ENCODE measurements at places on chromosomes 5 and 9.

DNA sequence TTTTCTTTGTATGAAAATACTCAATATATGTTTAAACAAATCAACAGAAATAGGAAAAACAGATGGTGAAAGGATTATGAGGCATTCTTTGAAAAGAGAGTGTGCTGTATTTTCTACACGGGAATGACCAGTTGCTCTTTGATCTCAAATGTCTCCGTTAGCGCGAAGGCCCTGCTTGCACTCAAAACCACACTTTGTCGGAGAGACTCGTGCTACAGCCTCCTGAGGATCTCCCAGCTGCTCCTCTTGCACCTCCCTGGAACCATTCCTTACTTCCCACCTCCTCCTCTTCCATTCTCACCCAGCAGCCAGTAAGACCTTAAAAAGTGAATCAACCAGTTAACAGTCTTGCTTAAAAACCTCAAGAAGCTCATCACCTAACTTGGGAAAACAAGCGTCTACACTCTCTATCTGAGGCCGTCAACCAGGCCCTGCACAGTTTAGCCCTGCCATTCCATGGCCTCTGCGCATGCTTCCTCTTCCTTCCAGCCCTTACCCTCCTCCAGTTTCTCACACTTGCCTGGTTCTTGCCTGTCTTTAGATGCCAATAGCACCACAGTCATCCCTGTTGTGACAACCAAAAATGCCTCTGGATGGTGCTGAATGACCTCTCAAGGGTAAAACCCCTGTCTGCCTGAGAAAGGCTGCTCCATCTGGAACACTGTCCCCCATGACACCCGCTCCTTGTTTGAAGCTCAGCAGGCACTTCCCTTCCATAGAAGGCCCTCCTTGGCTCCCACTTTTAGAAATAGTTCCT, 594.7 kb upstream of the WWC1 start:
- DNase-seq: no peak

- no peak for DNase-seq
Observed at GRCh38 chr5:172690258-172691075, 49.4 kb downstream of the NEURL1B start.

GRCh38 chr5:107553117-107553555, 117.6 kb downstream of the EFNA5 start:
- no peak for DNase-seq

DNA sequence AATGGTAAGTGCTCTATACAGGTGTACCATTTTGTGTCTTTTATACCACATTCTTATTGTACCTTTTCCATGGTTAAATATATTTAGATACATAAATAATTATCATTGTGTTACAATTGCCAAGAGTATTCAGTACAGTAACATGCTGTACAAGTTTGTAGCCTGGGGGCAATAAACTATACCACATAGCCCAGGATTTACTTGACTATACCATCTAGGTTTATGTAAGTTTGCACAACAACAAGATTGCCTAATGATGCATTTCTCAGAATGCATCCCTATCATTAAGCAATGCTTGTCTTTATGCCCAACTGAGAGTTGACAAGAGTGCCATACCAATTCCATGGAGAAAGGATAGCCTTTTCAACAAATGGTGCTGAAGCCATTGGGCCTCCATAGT, 136.7 kb upstream of the PJA2 start:
- no peak for DNase-seq

- no peak for DNase-seq
Observed at GRCh38 chr9:83384214-83384613, 154.0 kb downstream of the FRMD3 start.

DNA sequence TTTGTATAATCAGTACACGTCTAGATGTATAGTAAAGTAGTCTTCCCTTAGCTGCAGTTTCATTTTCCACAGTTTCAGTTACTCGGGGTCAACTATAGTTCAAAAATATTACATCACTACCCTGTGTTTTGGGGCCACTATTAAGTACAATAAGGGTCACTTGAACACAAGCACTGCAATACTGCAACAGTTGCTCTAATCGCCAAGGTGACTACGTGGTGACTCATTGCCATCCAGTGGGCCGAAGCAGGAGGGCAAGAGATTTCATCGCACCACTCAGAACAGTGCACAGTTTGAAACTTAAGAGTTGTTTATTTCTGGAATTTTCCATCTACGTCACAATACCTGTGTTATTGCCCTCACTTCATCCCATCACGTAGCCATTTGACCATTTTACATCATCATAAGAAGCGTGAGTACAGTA, at the start of gene ARL14EPL:
Gene ARL14EPL (plus strand): TSS at position 379 of the 424 bp plus-strand sequence. CDS start 18,994 bp downstream, outside the sequence.
- DNase-seq: no peak

- no peak for DNase-seq
Observed at GRCh38 chr5:172493002-172493401, 38.7 kb upstream of the SH3PXD2B start.

GRCh38 chr5:83567741-83568140, 96.2 kb downstream of the VCAN start:
- no peak for DNase-seq

DNA sequence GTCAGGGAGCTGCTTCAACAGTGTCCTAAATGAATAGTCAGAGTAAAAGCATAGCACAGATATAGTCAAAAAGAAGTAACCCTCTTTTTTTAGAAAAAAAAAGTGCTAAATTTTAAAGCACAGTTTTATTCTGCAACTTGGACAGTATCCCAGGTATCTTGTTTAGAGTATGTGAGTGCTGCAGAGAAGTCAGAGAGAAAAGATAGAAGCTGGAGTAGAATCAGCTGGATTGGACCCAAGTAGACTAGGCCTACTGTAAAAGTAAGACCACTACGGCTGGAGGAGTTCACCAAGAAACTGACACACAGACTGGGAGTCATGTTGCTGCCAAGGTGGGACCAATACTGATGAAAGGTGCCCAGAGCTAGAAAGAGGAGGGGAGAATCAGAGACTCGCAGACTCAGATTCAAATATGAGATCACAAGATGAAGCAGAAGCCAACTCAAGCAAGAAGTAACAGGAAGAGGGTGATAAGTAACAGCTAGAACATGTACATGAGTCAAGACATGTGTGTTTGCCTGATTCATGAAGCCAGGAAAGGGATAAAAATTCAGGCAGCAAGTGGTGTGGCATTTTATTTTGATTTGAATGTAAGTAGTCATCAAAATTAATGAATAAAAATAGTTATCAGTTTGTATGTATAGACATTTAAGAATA, 25.6 kb upstream of the TUSC1 start:
- DNase-seq: no peak

DNA sequence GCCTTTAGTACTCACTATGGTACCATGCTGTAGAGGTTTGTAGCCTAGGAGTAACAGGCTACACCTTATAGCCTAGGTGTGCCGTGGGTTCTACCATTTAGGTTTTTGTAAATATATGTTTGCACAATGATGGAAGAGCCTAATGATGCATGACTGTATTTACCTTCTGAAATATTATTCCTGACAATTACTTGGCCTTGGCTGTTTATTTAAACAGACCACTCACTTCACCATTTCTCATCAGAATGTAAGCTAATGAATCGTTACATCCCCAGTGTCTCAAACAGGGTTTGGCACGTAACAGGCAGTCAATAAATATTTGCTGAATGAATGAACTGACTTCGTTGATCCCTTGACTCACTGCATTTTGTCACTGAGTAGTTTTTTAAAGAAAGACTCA, 93.1 kb downstream of the MED27 start:
- DNase-seq: no peak

DNA sequence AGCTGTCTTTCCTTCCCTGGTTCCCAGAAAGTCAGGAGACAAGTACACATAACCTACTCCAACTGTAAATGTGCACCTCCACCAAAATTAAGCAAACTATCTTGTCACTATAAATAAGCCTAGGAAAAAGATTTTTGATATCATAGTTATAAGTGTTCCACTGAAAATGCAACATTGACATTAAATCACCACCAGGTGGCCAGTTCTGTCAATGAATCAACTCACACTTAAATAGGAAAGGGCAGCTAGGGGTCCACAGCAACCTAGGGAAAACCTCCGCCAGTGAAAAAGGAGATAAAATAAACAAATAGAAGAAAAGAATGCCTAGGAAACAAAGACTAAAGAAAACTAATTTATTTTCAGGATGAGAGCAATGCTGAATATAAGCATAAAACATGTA, 243.0 kb upstream of the PTPRD start:
- no peak for DNase-seq

- no peak for DNase-seq
Observed at GRCh38 chr5:90111364-90112032, 298.1 kb downstream of the CETN3 start.

- no peak for DNase-seq
Observed at GRCh38 chr5:127447827-127448226, 69.6 kb upstream of the PRRC1 start.

GRCh38 chr9:124562328-124562727, 55.1 kb upstream of the NR5A1 start:
- peak; percentile 18 for DNase-seq

- DNase-seq: no peak
Observed at GRCh38 chr5:139051392-139051791, 146.8 kb downstream of the SIL1 start.

DNA sequence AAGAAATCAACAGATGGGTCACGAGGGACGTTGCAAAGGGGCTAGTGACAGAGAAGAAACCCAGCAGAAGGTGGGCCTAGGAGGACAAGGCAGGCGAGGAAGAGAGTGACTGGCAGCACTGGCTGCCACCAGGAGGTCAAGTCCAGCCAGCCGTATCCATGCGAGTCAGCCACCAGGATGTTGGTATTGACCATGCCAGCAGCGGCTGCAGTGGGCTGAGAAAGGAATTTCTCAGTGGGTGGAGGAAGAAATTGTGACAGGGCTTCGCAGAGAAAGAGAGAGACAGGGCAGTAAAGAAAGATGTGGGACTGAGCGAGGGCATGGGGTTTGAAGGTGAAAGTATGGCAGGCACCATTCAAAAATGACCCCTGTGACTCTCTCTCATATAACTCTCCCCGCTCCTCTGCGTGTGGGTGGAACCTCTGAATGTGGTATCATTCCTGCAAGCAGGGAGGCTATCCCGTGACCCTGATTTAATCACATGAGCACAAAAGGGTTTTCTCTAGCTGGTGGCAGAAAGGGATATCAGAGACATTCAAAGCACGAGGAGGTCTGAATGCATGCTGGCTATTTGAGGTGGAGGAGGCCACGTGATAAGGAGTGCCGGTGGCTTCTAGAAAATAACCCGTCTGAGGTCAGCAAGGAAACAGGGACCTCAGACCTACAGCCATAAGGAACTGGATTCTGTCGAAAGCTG, 45.4 kb upstream of the FBXW11 start:
- DNase-seq: no peak

DNA sequence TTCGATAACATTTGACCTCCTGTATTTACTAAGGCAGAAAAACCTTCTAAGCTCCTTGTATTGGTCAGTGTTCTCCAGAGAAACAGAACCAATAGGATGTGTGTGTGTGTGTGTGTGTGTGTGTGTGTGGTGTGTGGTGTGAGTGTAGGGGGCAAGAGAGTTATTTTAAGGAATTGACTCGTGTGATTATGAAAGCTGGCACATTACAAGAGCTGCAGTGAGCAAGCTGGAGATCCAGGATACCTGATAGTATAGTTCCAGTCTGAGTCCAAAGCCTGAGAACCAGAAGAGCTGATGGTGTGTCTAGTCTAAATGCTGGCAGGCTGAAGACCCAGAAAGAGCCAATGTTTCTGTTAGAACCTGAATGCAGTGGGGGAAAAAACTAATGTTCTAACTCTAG, 21.2 kb upstream of the PIK3R1 start:
- no peak for DNase-seq

DNA sequence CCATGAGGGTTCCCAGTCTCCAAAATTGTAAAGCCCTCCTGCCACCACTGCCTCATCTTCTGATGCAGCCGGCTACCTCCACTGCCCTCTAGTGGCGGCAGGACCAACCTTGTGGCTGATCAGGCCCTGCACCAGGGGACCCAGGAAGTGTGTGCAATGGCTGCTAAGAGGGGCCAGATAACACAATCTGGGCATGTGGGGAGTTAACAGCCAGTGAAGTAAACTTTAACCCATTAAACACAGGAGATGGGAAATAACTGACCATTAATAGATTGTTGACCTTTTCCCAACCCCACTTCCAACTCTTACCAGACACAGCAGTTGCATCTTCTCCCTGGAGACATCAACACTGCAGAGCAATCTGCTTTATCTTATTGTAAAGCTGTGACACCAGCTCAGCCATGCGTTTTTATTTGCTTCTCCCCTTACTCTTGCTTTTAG, 63.3 kb downstream of the FREM1 start:
- peak; percentile 66 for DNase-seq

DNA sequence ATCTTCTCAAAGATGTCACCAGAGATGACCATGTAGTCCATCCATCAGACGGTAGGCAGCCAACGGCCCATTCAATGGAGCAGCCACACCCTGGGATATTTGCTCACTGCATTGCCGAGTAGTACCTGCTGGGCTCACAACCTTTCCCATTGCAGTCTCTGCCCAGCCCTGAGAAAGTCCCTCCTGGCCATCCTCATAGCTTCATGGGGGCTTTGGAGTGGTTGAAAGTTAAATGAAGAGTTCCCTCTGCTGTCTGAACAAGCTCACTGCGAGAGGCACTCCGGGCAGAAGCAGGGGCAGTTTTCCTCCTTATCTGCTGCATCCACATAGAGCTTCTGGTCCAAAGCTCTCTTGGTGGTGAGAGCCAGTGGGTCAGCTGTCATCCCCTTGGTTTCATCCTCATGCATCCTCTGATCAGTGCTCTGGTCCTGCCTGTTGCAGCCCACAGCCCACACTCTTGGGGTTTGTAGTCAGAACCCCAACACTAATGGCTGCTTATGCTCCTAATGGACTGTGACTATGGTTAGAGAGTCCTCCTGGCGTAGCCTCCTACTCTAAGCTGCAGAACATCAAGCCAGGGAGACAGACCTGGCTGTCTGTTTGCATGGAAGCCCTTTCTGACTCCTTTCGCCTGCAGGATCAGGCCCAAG, 23.3 kb downstream of the TNFSF8 start:
- no peak for DNase-seq
